ENCODE measurements at places on chromosomes 16 and 17. TPM values are rescaled to one million over a fixed set of nuclear protein-coding genes. Genes with fewer than 3 reads are reported as not detected.

GRCh38 chr16:14455573-14455972 is 174.5 kb downstream of the PARN start:
- no peak for DNase-seq
- H3K36me3 ChIP-seq: peaks cover 3% of the 10 kb centered on the region
- no peaks in the 10 kb centered on the region for H3K27me3 ChIP-seq
- no peaks in the 10 kb centered on the region for H3K4me1 ChIP-seq

DNA sequence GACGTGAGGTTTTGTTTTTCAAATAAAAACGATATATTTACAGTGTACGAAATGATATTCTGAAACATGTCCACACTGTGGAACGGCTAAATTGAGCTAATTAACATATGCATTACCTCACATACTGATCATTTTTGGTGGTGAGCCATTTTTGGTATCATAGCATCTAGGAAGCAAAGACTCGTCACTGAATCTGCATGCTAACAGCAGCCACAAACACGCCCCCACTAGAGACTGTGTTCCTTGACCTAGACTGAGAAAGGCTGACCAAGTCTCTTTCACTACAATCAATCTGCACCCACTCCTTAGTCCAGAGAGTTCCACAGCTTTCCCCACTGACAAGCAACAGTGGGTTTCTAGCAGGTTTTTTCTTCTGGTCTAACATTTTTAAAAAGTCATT is 29.5 kb downstream of the NPLOC4 start:
- H3K4me3 ChIP-seq: no peak overlapping the region
- peaks cover 30% of the 10 kb centered on the region for H3K36me3 ChIP-seq
- H3K27me3 ChIP-seq: no peaks in the 10 kb centered on the region
- no peak for DNase-seq

- H3K36me3 ChIP-seq: no peaks in the 10 kb centered on the region
- H3K27me3 ChIP-seq: no peaks in the 10 kb centered on the region
- no peak overlapping the region for H3K4me3 ChIP-seq
- H3K27ac ChIP-seq: no peak overlapping the region
- no peaks in the 10 kb centered on the region for H3K4me1 ChIP-seq
These were observed 25.1 kb upstream of the AATK start for GRCh38 chr17:81191116-81191515.

DNA sequence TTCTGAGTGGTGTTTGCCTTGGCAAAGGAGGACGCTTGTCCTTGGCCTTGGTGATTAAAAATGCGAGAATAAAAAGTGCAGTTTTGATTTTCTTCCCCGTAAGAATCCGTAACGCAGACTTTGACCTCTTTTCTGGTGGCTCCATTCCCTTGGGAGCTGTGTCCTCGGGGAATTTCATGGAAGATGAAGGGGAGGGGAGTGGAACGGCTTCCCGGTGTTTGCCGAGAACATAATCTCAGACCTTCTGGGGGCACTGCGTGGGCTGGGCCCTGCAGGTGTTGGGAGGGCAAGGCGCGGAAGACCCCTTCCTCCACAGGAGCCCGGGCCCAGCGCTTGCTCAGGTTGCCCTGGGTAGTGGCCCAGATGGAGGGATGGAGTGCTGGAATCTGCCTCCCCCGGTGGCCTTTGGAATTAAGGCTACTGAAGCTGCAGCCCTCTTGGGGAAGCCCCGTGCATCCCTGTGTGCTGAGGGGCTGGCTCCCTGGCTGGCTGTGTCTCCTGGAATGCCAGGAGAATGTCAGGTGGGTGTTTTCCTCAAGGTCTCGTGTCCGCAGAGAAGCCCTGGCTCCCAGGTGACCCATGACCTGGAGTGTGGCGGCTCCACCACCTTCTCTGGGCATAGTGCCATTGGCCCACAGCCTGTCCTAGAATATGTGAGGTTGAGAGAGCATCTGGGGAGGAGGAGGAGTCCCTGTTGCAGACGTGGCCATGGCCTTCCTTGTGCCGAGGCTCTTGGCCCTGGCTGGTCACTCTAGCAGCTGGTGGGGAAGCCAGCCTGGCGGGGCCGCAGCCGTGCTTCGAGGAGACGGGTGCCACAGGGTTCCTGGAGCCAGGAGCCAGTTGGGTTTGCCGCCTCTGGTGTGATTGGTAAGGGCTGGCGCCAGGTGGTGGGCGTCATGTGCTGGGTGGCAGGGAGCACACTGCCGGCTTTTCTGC is 3.1 kb downstream of the BAIAP2 start:
- no peaks in the 10 kb centered on the region for H3K36me3 ChIP-seq
- no peak overlapping the region for H3K27ac ChIP-seq
- peaks cover 29% of the 10 kb centered on the region for H3K27me3 ChIP-seq
- no peak overlapping the region for H3K4me3 ChIP-seq

KCNAB3 gene
- total RNA-seq: 12.4 TPM
